Esophagus muscularis mucosa (tissue), 4 donors: ENCODE measurements at places on chromosomes 13 and 19. TPM values are rescaled to one million over a fixed set of nuclear protein-coding genes. Genes with fewer than 3 reads are reported as not detected.

GRCh38 chr13:50762969-50763567, 80.4 kb downstream of the DLEU7 start:
- H3K4me3 ChIP-seq = no peak overlapping the region
- no peaks in the 10 kb centered on the region for H3K27me3 ChIP-seq
- no peak for DNase-seq
- H3K36me3 ChIP-seq = no peaks in the 10 kb centered on the region

- DNase-seq = no peak
- no peak overlapping the region for H3K27ac ChIP-seq
Measured at GRCh38 chr13:56352361-56352760, 788.4 kb upstream of the PRR20A start.

Gene ETV2
- total RNA-seq = not detected

Gene ZNF709
- total RNA-seq = 2.0 TPM

DNA sequence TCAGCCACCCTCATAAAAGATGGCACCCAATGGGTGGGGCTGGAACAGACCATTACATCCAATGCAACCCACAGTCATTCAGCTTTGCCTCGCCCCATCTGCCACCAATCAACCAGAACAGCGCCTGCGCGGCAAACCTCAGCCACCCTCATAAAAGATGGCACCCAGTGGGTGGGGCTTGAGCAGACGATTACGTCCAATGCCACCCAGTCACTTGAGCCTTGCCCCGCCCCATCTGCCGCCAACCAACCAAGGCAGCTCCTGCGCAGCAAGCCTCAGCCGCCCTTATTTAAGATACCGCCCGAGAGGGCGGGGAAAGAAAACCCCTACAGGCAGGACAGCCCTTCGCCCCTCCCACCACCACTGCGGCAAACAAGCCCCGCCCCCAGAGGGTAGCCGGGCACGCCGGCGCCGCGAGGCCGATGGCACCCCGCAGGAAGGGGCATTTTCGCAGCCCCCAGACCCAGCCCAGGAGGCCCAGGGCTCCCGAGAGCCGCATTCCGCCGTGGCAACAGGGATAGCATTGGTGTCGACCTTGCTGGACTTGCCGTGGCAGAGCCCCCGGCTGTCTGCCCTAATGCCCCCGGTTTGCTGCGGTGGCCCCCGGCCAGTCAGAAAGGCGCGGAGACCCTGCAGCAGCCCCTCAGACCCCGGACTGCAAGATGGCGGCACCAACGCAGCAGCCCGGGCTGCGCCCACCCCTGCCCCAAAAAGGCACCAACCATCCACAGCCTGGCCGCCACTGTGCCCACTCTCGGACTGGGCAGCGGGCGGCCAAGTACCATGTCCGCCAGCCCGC, 675 bp downstream of the PEG3 start:
- H3K36me3 ChIP-seq = no peaks in the 10 kb centered on the region
- peak overlapping the region; percentile 62 for H3K4me3 ChIP-seq
- H3K4me1 ChIP-seq = peaks cover 4% of the 10 kb centered on the region

DNA sequence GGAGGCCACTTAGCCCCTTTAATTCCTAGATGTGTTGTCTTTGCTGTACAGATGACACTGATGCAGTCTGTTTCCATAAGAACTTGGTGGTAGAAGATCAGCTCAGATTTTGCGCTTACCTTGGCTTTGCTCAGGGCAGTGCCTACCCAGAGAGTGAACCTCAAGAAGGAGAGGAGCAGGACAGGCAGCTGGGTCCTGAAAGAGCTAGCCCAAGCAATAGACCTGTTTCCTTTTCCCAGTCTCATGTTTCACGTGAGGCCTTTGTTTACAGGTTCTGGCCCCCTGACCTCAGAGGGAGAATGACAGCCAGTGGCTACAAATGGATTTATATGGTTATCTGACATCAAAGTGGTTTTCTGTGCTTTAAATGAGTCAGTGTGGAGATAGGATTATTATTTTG, 40.1 kb downstream of the METTL21C start:
- H3K4me3 ChIP-seq = no peak overlapping the region
- H3K27ac ChIP-seq = no peak overlapping the region
- no peaks in the 10 kb centered on the region for H3K27me3 ChIP-seq
- H3K4me1 ChIP-seq = no peaks in the 10 kb centered on the region
- DNase-seq = no peak
- peaks cover 24% of the 10 kb centered on the region for H3K36me3 ChIP-seq

GRCh38 chr19:38323291-38323690, 3.6 kb downstream of the KCNK6 start:
- H3K27me3 ChIP-seq = no peaks in the 10 kb centered on the region
- no peak for DNase-seq
- H3K4me3 ChIP-seq = no peak overlapping the region
- peaks cover 23% of the 10 kb centered on the region for H3K36me3 ChIP-seq
- H3K4me1 ChIP-seq = peaks cover 40% of the 10 kb centered on the region

Gene GNG7
- 6.3 TPM for total RNA-seq

Gene C1QTNF9B
- 0.32 TPM for total RNA-seq

DNA sequence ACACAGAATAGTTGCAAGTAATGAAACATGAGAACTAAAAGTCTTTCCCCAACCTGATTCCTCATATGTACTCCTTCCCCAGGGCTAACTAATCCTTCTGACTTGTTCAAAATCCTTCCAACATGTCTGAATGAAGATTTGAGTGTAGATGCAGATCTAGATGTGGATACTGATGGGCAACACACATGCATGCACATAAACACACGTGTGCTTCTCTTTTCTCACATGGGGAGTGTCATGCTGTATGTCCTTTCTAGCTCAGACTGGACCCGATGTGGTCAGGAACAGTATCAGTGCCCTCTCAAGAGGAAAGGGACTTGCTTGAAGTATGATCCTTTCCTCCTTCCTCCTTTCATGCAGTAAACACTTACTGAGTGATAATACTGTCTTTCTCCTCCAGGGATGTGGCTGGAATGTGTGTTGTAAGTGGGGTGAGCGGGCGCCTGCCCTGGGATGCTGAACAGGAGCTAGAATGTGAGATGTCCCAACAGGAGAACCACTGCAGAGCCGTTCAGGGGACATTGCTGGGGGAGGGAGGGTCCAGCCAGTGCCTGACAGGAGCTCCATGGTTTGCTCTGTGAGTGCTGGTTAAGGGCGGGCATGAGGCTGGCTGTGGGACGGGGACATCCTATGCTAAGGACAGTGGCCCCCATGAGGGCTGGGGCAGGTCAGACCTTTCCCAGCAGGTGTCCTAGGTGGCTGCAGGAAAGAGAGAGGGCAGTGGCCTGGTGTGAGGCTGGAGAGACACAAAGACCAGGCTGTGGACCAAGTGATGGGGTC, 146.9 kb downstream of the TEX29 start:
- H3K27ac ChIP-seq = no peak overlapping the region
- H3K4me1 ChIP-seq = no peaks in the 10 kb centered on the region
- no peaks in the 10 kb centered on the region for H3K27me3 ChIP-seq
- H3K4me3 ChIP-seq = no peak overlapping the region
- DNase-seq = no peak
- no peaks in the 10 kb centered on the region for H3K36me3 ChIP-seq
